Left renal cortex interstitium (tissue), 4 donors: ENCODE measurements at places on chromosomes 3 and 15. TPM values are rescaled to one million over a fixed set of nuclear protein-coding genes. Genes with fewer than 3 reads are reported as not detected.

DNA sequence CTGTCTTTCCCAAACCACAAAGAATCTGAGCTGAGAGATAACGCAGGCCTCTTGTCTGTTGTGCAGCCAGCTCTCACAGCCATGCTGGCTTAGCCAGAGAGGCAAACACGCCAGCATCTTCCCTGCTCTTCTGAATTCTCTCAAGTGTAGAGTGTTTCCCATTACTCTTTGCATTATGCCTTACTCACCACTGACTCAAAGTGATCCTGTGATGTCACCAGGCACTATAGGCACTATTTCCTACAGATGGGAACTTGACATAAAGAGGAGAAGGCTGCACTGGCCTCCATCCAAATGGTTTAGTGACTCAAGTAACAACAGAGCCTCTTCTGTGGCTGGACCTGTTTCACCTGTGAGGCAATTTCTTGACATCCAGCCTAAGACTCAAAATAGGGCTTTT lies 44.4 kb downstream of the PDZRN3 start:
- DNase-seq: no peak

Gene SKOR1
- 0.31 TPM for polyA plus RNA-seq

DNA sequence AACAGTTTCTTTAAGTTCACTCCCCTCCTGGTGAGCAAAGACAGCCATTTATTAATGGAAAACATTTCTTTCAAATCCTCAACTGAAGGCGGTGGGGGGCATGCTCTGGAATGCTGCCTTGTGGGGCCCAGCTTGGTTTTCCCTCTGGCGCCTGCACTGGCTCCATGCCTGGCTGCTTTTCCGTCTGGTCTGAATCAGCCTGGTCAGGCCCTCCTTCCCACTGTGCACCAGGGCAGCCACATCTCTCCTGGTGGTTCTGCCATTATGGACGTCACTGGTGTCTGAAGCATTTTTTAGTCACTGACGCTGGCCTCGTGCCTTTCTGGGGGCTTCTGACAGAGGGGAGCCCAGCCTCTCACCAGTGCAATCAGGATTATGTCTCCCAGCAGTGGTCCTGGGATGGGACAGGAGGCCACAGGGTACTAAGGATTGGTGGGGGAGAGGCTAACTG lies 57.6 kb upstream of the APEH start:
- peak; percentile 24 for DNase-seq

Gene GNAT1
- polyA plus RNA-seq: not detected

Gene CDC25A
- polyA plus RNA-seq: 10.9 TPM

Gene ERICH6
- 0.46 TPM for polyA plus RNA-seq

Gene RPL32
- polyA plus RNA-seq: 2,397 TPM
